ENCODE measurements at places on chromosomes 5 and 9.

DNA sequence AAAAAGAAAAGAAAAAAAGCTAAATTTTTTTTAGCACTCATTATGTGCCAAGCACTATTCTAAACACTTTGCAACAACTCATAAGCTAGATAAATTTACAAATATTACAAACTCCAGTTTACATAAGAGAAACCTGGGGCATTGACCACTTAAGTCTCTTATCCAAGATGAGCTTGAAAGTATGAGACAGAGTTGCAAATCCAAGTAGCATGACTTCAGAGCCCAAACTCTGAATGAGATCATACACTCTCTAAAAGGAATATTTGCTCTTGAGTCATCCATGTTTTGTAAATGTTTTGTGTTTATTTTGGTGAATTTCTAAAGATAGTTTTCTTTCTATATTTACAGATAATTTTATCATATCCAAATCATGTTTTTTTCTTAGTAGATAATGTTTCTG, 4.0 kb upstream of the SHOC1 start:
- no peak for DNase-seq

- no peak for DNase-seq
Observed at GRCh38 chr9:24011009-24011717, 185.1 kb upstream of the ELAVL2 start.

- DNase-seq, result no peak
Observed at GRCh38 chr9:121217609-121218292, 16.1 kb upstream of the RAB14 start.

- no peak for DNase-seq
Observed at GRCh38 chr9:117555964-117556629, 141.2 kb upstream of the ASTN2 start.

GRCh38 chr5:104965006-104965405, 1402.4 kb upstream of the NUDT12 start:
- DNase-seq, result no peak

GRCh38 chr5:138770977-138771376, 17.8 kb downstream of the CTNNA1 start:
- no peak for DNase-seq

GRCh38 chr9:93300175-93300572, 116.2 kb downstream of the WNK2 start:
- DNase-seq, result no peak

- DNase-seq, result no peak
Observed at GRCh38 chr9:114743446-114743845, 61.5 kb upstream of the TEX48 start.

DNA sequence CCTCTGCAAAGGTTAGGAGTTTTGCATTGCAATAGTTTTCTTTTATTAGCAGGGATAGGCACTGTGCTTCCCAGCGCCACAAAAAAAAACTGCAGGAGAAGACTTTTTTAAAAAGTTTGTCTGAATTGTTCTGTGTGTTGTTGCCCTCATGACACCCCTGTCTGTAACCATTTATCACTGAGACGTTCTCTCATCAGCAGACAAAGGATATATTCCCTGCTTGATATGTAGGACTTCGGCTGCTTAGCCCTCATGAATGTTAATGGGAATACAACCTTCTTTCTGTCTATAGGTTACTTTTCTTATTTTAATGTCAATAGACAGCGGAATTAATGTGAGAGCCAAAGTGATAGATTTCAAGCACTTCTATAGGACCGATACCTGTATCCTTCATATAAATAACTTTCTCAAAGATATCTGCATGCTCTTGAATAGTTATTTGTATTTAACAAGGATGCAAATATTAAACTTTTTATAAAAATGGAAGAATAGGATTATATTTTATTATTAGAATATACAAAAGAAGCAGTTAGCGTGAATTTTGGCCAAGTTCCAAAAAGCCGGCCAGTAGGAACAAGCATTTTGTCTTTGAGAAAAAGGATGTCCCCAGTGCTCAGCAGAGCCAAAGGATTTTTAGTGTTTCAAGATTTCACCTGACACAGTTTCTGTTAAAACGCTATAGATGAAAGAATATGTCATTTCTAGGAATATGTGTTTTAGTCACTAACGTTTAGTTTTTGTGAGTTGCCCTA, 1.5 kb upstream of the LYSMD3 start:
- DNase-seq, result no peak

DNA sequence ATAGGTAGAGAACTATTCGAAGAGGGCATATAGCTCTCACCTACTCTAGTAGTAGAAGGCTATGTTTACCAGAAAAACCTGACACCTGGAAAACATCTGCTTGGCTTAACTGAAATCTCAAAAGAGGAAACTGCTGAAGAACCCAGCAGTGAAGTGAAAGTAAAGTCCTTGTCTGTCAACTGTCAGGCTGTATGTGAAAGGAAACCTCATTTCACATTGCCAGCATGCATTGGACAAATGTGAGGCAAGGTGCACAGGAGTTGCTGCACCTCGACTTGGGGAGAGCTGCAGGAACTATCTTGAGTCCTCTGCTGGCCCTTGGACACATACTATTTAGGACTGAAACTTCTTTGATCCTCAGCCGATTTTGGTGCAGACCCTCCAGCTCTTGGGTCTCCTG, 53.3 kb downstream of the NREP start:
- no peak for DNase-seq

GRCh38 chr5:107396351-107396690, 274.4 kb downstream of the EFNA5 start:
- DNase-seq, result no peak
